CMK (cell line): ENCODE measurements at places on chromosomes 3 and 15.

DNA sequence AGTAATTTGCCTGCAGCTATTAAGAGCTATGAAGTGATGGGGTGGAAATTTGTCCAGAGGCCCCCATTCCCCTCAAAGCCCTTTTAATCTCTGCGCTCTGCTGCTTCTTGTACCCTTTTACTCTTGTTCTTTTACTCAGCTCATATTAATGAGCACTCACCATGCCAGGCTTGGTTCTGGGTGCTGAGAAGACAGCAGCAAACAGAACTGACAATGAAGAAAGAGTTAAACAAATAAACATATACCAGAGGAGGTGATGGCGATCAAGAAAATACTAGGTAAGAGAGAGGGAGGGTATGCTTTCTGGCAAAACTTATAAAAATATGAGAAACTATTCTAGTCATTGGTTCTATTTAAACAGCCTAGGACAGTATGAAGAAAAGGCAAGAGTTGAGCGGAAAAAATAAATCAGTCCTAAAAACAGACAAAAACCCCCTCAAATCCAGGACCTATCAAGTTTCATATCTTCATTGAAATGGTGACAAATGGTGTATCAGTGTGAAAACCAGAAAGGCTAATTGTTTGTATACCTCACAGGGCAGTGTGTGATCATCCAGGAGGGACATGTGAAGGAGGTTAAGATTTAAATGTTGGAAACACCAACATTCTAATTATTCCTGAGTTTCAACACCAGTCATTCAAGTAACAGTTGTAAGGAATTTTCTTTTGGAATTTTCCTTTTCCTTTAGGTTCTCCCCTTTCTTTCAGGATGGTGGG is 144.9 kb downstream of the FNDC3B start:
- no peak for DNase-seq

DNA sequence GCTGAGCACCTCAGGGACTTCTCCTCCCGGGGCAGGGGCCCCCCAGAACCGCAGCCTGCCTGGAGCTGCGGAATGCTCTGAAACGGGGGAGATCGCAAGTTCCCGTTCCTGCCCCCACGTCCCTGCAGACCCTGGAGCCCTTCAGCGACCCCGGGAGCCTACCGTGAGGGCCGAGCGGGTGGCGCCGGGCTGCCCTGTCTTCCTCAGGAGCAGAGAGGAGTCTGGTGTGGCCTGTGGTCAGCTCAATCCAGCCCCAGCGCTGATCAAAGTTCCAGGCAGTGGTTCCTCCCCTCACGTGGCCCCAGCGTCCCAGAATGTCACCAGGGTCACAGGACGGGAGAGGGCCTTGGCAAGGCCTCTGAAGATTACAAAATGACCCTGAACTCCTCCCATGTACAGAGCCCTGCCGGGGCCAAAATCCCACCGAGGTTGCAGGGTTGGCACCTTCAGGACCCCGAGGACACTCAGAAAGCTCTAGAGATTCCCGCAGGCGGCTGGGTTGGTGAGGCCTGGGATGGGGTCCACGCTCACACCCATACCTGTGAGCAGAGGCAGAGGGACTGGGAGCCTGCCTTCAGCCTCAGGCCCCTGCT is at the start of gene CPN2:
TSS of gene CPN2 (minus strand) at position 249 of the 593 bp plus-strand sequence. CDS start 8,626 bp downstream, outside the sequence.
- DNase-seq = no peak

- no peak for DNase-seq
Observed at GRCh38 chr3:138078096-138078495, 37.3 kb downstream of the DZIP1L start.

- no peak for DNase-seq
Observed at GRCh38 chr15:29670998-29671981, 151.0 kb downstream of the TJP1 start.

DNA sequence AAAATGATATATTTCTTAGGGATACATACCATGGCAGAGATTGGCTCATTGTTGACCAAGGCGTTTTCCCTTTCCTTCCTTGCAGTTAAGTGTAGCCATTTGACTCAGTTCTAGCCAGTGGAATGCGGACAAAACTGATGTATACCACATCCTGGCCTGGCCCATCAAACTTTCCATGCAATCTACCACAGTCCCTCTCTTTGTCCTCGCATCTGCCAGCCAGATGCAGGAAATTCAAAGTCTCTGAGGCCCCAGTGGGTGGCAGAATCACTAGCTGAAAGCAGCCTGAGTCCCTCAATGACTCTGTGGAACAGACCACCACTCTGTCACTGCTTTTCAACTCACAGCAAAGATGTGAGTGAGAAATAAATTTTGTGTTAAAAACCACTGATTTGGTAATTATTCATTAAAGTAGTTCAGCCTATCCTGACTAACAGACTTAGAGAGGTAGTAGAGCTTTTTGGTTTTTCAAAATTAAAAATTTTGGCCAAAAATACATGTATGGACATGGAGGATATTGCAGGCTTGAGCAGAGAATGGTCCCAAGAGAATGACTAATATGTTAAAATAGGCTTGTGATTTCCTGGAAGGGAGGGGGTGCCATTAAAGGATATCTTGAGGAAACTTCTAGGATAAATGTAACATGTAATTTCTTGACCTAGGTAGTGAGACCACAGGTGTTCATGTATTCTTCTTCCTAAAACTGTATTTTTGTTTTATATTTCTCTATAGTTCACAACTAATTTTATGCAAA is 10.9 kb downstream of the LRRFIP2 start:
- no peak for DNase-seq
